ENCODE measurements at places on chromosomes 1 and 21.

GRCh38 chr1:193437785-193438184, 251.4 kb upstream of the B3GALT2 start:
- DNase-seq, result no peak

- DNase-seq, result no peak
Observed at GRCh38 chr1:216420263-216420662, 3.0 kb downstream of the USH2A start.

DNA sequence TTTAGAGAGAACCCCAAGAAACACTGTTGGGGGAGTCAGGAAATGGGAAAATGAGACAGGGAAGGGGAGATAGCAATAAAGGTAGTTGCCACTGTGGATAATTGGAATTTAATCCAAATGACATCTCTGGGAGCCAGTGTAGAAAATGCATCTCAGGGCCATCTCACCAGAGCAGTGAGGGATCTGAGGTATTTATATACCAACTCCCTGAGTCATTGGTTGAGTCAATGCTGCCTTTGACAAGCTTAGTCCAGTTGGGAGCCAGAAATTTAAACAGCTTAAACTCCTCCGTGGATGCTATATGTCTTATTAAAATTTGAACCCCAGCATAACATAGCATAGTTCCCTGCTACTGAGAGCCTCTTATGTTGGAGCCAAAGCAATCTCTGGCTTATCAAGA, 140.3 kb downstream of the SLC30A10 start:
- DNase-seq, result no peak

DNA sequence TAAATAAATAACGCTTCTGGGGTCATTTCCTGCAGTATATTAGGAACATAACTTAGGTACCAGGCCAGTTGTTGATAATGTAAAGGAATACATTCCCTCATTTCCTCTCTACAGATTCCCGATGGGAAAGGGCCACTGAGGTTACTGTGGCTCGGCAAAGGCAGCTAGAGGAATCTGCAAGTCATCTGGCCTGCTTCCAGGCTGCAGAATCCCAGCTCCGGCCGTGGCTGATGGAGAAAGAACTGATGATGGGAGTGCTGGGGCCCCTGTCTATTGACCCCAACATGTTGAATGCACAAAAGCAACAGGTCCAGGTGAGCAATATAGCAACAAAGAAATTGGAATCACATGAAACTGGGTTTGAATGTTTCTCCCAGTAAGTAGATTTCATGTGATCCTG, 109.6 kb upstream of the BMP8A start:
- no peak for DNase-seq

DNA sequence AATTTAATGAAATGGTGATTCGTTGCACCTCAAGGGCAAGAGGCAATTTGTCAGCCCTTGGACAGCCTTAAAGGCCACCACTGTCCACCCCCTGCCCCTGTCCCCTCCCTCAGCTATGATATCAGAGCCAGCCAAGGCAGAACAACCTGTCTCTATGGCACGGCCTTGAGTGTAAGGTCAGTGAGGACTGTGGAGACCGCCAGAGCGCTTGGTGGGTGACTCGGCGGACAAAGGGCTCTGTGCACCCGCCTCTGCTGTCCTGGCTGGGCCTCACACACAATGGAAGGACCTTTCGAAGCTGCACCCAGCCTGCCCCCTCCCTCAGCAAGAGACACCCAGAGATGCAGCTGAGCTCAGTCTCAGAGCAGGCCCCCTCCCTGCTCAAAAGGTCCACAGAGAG, 50.6 kb downstream of the SDC3 start:
- no peak for DNase-seq

- no peak for DNase-seq
Observed at GRCh38 chr1:34320053-34320669, 143.5 kb downstream of the C1orf94 start.

- DNase-seq, result no peak
Observed at GRCh38 chr1:246572785-246573184, 6.5 kb downstream of the CNST start.

DNA sequence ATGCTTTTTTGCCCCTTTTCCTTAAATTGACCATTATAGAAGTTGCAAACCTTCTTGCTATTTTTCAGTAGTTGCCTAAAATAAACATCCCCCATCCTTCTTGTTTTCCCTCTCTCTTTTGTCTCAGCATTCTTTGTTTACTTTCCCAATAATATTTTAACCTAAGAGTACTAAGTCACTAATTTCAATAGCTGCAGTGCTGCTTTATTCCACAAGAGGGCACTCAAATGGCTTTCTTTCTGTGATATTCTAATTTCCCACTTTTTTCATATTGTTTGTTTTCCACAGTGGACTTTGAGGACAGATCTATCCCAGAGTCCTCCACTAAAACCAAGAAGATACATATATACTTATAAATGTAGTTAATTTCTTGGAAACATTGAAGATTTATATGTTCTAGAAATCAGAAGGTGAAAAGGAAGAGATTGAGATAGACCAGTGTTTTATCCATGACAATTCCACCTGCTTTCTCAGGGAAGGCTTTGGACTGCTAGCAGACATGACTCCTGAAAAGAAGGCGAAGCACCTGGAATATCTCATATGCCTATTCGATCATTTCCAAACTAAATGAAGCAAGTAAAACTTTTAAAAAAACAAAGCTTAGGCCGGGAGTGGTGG, 104.8 kb upstream of the GRIK1 start:
- DNase-seq, result peak; percentile 23

DNA sequence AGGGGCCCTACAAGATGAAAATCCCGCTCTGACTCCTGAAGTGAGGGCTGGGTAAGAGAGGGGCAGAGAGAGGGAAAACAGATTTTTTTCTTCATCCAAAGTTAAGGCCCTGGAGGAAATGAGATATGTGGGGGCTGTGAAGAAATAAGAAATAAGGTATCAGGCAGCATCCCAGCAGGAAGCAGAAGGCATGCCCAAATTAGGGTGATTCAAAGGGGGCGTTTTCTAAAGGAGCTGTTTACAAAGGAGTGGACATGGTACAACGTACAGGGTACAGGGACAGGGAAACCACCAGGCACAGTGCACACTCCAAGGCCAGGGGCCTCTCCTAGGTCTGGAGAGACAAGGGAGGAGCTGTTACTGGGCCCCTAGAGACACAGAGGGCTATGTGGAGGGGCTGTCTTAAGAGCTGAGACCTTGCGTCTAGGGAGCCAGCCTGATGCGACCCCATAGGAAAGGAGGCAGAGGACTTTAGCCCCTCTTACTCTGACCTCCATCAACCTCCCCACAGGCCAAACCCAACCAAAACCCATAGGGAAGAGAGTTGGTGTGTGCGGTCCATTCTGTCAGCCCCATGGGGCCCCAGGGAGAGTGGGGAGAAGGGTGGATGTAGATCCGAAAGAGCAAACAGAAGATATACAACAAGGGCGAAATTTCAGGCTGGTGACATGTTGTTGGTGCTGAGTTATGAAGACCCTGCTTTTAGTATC, 38.6 kb downstream of the STYXL2 start:
- no peak for DNase-seq

- no peak for DNase-seq
Observed at GRCh38 chr21:45021428-45022347, 52.7 kb upstream of the ADARB1 start.

DNA sequence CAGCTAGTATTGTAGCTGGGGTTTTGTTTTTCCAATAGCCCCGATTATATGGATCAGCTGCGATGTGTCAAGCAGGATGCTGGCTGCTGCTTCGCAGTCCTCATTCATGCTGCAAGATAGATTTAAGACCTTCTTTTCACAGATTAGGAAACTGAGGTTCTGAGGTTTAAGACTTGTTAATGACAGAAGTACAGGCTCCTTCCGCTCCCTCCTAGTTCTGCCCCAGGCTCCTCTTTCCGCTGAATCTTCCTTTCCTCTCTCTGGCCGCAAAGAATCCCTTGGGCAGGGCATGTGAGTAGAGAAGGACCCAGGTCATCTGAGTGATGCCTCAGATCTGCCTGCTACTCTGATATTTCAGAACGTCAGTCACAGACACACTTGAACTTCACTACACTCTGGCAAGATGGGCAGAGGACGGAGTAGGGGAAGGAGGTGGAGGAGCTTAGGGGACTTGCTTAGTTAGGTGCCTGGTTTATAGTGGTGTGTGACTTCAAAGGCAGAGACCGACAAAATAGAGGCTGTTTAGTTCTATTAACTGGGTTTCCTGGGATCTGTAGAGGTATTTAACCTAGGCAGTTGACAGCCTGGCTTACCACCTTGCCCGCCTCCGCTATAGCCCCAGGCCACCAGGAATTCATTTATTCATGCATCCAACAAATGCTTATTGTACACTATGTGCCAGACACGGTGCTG, 4.2 kb downstream of the IGSF21 start:
- DNase-seq, result no peak

- no peak for DNase-seq
Observed at GRCh38 chr1:161282991-161283390, 24.4 kb downstream of the PCP4L1 start.

DNA sequence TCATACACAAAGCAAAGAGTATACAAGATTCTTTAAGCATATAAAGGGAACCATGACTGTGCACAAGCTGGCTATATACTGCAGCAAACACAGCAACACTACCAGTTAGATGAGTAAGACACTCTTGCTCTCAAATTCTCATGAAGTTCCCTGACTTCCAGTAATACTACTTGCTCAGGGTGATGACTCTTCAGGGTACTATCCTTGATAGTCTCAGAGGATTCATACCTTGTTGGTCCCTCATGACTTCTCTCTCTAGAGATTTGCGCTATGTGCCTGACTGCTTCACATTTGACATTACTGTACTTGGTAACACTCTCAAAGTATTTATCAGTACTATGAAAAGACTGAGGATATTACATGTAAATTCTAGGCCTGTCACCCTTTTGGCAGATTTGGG, 159.8 kb upstream of the ZRANB2 start:
- DNase-seq, result no peak

GRCh38 chr1:64396817-64397216, 73.1 kb upstream of the CACHD1 start:
- no peak for DNase-seq

DNA sequence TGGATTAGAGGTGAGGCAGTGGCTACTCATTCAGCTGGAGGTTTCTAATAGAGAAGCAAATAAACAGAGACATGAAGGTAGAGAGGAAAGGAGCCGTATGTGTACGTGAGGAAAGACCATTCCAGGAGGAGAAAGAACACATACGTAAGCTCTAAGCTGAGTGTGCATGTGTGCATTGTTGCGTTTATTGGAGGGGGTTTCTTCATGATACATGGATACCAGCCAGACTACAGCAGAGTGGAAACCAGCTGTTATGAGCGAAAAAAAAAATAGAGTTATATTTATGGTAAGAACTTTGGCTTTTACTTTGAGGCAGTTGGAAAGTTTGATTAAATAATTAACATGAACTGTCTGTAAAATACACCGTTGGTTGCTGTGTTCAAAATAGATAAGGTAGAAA, 173.4 kb upstream of the RGS18 start:
- no peak for DNase-seq

- DNase-seq, result no peak
Observed at GRCh38 chr1:173570370-173571007, 32.4 kb downstream of the SLC9C2 start.
